Daoy (cell line): ENCODE measurements at places on chromosomes 2 and 18.

DNA sequence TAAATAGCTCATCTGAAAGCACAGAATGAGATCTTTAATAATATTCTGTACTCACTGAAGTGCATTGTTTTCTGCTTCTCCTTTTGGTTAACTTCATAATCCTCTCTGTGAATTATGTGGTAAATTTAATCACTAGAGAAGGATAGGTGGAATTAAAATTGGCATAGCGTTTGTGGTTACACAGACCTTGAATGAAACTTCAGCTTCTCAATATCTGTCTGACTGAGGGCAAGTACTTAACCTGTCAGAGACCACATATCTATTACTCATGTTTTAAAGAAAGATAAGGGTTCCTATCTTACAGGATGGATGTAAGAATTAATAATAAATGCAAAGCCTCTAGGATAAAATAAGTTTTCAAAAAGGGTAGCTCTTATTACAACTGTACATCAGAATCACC is 861.8 kb downstream of the TRIB2 start:
- no peak for DNase-seq

- no peak for DNase-seq
These were observed 70.2 kb upstream of the MGAT5 start for GRCh38 chr2:134183679-134184078.

DNA sequence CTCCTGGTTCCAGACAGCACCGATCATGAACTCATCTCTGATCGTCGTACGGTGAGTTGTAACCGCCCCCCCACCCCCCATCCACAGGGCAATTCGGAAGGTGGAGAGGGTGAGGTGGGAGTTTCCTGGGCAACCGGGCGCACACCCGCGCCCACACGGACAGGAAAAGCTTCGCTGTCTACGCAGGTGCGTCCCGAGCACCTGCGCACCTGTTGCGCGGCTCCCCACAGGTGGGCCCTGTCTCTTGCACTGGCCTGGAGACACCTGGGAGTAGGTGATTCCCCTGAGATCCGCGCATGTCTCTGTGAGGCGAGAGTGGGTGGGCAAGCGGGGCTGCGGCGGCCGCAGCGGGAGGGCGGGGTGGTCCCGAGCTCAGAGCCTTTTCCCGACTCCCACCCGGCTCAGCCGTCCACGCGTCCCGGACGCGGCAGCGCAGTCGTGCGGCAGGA is 459 bp upstream of the ATP6V1C2 start:
- no peak for DNase-seq

- DNase-seq, result peak; percentile 71
These were observed 13.1 kb downstream of the CFLAR start for GRCh38 chr2:201128933-201129505.

- peak; percentile 88 for DNase-seq
These were observed 125.1 kb upstream of the HAAO start for GRCh38 chr2:42917425-42917927.

DNA sequence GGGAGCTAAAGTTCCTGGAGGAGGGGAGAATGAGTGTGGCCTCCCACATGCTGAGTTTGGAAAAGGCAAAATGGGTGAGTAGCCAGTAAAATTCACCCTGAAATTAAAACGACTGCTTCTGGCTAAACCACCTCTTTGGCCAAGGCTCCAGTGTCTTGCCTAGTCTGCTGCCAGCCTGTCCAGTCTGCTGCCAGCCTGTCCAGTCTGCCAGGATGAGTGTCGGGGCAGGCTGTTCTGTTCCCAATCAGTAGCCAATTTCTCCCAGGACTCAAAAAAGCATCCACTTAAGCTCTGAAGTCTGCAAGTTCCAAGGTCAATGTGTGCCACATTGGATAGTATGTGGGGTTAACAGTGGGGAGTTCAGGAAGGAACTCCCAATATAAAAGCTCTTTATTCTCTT is 134.6 kb upstream of the KLHL29 start:
- DNase-seq, result no peak

- DNase-seq, result no peak
These were observed 45.0 kb downstream of the SLC4A1AP start for GRCh38 chr2:27708666-27709065.

DNA sequence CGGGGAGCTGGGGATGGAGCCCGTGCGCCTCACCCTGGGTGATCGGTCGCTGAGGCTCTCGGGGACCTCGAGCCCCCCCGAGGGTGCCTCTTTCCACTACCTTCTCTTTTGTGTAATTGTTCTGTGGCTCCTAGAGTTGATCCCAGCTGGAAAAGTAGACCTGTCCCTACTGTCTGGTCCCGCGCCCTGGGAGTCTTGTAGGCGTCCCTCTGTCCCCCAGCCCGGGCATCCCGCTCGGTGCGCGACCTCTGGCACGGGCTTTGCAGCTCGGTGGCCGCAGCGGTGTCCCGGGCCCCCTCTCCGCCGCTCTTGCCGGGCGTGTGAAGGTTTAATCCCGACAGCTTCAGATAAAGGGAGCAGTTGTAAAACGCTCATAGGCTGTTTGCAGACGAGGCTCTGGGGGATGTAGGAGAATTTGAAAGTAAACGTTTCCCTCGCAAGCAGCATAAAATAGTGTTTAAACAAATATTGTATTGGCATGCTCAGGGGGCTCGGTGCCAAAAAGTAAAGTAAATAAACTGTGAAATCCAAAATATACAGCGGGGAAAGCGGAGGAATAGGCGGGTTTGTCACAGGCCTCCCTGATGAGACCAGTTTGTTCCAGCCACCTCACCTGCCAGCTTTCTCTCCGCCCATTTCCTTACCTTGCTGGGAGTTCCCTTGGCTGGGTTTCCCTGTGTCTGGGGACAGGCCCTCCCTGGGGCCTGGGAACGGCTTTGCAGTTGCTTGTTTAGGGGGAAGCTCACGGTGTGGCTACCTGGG is 1.9 kb downstream of the GLI2 start:
- peak; percentile 39 for DNase-seq

GRCh38 chr18:25256439-25256838 is 95.5 kb downstream of the ZNF521 start:
- DNase-seq, result no peak

DNA sequence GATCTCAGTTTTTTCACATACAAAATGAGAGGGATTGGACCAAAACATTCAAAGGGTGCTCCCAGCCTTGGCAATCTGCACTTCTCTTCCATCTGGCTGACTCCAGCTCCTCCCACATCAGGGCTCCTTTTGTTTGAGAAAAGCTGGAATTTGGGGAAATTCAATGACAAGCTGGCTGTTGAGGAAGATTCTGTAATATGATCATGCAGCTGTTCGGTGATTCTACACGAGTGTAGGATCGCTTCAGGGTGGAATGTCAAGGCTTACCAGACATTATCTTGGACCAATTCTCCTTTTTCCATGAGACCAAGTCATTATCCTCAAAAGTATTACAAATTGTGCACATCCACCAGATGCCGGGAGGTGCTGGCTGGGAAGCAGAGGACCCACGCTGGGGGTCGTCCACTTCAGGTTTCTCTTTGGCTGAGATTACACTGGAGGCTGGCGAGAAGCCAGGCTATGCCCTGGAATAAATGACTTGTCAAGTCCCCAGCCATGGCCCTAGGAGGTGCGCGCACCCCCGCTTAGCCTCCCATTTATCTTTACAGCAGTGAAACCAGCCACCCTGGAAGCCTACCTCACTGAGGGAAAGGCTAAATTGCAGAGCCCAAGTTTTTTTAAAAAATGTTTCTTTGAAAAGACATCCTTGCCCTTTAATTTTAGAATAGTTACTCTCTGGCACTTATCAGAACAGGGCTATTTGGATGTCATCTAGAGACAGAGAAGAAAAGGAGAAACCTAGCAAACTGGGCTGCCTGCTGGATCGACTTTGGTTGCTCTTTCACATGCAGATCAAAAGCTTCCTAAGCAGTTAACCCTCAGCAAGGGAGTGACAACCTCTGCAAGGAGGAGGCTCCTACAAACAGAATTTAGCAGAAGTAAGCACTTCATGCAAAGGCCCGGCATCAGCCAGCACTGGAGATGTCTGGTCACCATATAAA is 42.5 kb upstream of the LCLAT1 start:
- DNase-seq, result no peak

- DNase-seq, result no peak
These were observed 58.3 kb downstream of the DOCK10 start for GRCh38 chr2:224983712-224984554.

- DNase-seq, result no peak
These were observed 30.6 kb downstream of the SOWAHC start for GRCh38 chr2:109644571-109645275.

GRCh38 chr2:37645836-37646235 is 25.6 kb downstream of the CDC42EP3 start:
- no peak for DNase-seq

GRCh38 chr2:20485612-20486388 is 38.9 kb downstream of the RHOB start:
- no peak for DNase-seq

DNA sequence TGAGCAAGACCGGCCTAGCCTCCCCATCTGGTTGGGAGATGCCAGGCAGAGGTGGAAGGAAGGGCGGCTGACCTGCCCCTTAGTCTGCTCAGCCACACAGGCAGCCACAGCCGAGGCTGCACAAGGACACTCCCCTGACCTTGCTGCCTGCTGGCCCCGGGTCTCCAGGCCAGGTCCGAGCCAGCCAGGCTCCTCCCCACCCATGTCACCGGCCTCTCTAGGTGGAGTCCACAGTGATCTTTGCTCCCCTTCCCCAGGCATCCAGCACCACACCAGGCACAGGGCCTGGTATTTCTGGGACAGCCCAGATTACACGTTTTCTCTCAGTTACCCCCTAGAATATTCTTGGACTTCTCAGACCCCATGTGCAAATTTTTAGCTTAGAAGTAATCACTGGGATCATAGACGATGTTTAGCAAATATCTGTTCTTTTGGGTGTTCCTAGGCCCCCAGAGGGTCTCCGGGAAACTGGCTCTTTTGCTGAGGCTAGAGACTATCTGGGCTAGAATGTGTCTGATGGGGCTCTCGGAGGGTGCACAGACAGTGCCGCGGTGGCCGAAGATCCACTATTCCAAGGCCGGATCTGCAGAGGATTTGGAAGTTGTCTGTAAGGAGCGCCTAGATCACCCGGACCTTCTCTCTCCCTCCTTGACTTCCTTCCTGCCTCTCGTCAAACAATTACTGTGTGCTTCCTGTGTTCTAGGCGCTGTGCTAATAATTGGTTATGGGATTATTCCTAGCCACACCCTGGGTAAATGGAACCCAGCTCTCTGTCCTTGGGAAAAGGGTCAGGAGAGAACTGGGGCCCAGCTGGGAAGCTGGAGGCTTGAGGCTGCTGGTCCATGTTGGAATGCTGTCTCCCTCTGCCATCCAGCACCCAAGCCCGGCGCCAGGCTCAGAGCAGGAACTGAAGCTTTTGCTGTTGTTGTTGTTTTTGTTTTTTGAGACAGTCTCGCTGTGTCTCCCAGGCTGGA is 46.9 kb downstream of the ODC1 start:
- DNase-seq, result no peak

DNA sequence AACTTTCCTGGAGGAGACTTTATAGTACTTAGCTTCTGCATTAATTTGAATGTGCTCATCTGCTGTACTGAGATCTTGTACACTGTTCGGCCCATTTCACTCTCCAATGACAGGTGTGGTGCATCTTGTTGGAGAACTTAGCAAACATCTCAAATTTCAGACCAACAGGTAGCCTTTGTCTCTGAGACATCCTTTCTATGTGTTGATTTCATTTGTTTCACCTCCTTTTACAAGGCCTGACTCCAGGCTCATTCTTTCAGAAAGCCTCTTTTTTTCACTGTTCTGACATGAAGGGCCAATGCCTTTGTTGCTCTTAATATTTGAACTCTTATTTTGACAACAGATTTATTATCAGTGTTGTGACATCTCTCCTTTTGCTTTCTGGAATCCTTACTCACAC is 271.8 kb upstream of the FANCL start:
- DNase-seq, result no peak

- DNase-seq, result peak; percentile 25
These were observed 2.1 kb downstream of the NEURL3 start for GRCh38 chr2:96502891-96503636.

DNA sequence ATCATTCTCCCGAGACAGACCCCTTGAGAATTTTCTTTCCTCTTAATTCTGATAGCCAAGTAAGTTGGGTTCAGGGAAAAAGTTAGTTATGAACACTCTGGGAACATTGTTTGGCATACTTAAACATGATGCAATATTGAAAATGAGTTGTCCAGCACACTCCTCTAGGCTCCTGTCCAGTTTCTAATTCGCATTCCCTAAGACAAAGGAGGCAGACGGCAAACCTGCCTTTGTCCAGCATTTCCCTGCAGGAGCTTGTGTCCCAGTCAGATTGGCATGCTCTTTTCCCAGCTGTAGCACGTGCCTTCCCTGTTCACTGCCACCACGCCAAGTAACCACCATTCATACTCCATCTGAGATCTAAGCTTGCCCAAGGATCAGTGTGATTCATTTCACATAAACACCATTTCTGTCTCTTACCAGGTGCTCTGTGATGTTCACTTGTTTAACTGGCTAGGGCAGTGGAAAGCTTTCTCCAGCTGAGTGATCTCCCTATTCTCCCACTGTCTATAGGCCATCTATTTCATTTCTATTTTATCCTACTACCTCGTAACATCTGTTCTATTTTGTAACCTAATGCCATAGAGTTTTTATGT is 150.0 kb upstream of the EPB41L3 start:
- no peak for DNase-seq

GRCh38 chr2:204888222-204888621 is 342.9 kb downstream of the PARD3B start:
- DNase-seq, result no peak

DNA sequence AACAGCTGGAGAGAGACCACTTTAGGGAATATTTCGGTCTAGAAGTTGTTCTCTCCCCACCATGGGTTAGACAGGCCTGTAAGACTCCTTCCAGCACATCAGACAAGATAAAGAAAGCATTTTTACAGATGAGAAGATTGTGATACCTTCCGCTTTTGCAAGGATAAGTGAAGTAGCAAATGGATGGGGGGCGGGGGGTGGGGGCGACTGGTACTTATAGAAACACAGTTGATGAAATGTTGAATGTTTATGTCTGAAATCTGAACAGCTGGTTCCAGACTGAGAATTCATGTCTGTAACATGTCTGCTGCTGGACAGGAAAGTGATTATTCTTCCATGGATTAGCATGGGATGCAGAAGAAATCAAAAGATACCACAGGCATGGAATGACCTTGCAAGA is 90.5 kb upstream of the FN1 start:
- DNase-seq, result no peak

DNA sequence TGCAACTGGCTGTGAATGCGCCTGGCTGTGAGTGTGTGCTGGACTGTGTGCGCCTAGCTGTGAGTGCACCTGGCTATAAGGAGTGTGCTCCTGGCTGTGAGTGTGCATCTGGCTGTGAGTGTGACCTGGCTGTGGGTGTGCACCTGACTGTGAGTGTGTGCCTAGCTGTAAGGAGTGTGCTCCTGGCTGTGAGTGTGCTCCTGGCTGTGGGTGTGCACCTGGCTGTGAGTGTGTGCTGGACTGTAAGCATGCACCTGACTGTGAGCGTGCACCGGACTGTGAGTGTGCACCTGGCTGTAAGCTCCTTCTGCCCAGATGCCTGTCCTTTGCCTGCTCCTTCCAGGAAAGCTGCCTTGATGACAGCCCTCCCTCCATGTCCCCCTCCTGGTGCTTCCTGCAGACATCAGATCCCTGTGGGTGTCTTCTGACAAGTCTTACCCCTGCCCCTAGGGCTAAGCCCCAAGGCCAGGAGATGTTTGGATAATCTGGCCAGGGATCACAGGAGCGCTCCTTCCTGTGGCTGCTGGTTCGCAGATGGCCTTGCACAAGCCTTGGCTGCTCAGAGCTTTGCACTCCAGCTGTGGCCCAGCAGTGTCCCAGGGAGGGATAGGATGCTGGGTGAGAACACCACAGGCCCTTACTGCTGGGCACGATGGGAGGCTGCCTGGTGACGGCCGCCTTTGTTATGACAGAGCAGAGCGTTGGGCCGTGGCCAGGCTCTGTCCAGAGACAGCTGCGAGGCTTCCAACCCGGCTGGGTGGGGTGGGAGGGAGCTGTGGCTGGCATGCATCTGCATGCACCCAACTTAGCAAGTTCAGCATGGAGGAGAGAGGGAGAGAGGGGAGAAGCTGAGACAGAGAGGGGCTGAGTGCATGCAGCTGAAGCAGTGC is 89.9 kb downstream of the GLI2 start:
- peak; percentile 31 for DNase-seq
